Left ventricle myocardium inferior (tissue), 1 donor: ENCODE measurements at places on chromosomes 5 and 9. TPM values are rescaled to one million over a fixed set of nuclear protein-coding genes. Genes with fewer than 3 reads are reported as not detected.

DNA sequence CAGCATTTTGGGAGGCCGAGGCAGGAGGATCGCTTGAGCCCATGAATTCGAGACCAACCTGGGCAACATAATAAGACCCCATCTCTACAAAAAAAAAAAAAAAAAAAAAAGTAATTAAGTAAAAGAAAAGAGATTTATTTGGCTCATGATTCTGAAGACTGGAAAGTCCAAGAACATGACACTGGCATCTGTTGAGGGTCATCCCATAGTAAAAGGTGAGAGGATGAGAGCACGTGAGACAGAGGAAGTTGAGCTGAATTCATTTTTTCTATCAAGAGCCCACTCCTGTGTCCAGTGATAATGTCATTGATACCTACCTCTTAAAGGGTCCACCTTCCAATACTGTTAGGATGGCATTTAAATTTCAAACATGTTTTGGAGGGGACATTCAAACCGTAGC lies 19.8 kb downstream of the CREBRF start:
- no peak for DNase-seq

DNA sequence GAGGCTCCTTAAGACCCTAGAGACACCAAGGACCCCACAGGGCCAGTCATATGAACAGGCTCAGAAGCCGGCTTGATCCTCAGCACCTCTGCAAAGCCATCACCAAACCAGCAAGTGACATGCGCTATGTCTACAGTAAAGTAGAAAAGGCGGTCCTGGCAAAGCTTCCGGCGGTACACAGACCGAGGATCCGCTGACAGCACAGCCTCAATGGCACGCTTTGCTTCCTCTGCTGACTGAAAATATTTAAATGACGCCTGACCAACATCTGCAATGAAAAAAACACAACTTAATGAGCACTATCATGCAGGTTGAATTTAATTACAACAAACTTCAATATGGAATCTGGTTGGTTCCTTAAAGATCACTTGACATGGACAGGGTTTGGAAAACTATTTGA lies 17.6 kb downstream of the TRMO start:
- DNase-seq = no peak

GRCh38 chr9:110808599-110808980 lies 140.0 kb downstream of the MUSK start:
- DNase-seq = no peak

DNA sequence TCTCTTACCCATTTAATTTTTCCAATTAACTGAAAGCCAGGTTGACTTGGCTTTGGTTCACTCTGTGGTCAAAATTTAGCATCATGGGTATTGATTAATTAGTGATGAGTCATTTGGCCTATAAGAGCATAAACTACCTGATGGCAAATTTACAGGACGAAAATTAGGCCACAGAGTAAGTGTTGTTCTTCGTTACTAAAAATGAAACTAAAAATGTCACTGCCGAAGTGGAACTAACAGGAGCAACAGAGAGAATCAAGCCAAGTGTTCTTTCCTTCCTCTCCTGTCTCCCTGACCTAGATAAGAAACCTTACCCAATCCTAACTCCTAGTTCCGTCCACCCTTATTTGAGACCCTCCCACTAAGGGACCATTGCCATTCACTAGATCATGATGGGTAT lies 176.9 kb downstream of the RAB3C start:
- no peak for DNase-seq

The TAF1L gene
- total RNA-seq = not detected

The PTGES gene
- 1.9 TPM for total RNA-seq

The NUTM2G gene
- total RNA-seq = not detected
